Activated CD4-positive, CD25-positive, alpha-beta regulatory T cell treated with anti-CD3 and anti-CD28 coated beads, Interleukin-2, amount 50 U/mL, for 16 hours (primary cell): ENCODE measurements at places on chromosomes 12 and 14.
A peak's percentile ranks its signal among the peaks of the same experiment; 100 is the strongest.

GRCh38 chr12:40788276-40788675, 96.0 kb downstream of the CNTN1 start:
- no peak for DNase-seq

- DNase-seq: no peak
Observed at GRCh38 chr12:30134229-30134628, 350.5 kb upstream of the TMTC1 start.

GRCh38 chr12:26090836-26091510, 33.9 kb downstream of the BHLHE41 start:
- DNase-seq: no peak

- DNase-seq: no peak
Observed at GRCh38 chr12:81168445-81168844, 90.6 kb downstream of the ACSS3 start.

- no peak for DNase-seq
Observed at GRCh38 chr12:109302358-109302757, 6.7 kb downstream of the FOXN4 start.

DNA sequence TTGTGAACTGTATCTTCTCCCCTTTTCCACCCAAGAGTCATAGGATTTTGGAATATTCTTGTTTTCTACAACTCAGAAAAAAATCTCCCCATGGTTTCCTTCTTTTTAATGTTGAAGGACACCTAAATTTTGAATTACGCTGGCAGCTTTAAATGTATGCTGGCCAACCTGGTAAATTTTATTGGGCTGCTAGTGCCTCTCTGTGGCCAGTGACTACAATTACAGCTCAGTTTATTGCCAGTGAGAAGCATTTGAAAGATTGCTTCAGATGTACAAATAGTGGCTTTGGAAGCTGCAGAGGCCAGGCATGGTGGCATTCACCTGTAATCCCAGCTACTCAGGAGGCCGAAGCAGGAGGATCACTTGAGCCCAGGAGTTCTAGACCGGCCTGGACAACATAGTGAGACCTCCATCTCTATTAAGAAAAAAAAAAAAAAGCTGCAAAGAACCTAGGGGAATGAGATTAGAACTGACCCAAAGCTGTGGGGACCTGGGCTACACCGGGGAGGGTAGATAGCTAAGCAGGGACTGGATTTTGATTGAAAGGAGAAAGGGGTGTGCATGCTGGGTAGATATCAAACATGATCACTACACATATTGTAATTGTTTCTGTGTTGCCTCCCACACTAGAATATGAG, 7.6 kb upstream of the RAB21 start:
- DNase-seq: peak; percentile 22

- DNase-seq: no peak
Observed at GRCh38 chr14:52150162-52150561, 81.3 kb upstream of the NID2 start.

DNA sequence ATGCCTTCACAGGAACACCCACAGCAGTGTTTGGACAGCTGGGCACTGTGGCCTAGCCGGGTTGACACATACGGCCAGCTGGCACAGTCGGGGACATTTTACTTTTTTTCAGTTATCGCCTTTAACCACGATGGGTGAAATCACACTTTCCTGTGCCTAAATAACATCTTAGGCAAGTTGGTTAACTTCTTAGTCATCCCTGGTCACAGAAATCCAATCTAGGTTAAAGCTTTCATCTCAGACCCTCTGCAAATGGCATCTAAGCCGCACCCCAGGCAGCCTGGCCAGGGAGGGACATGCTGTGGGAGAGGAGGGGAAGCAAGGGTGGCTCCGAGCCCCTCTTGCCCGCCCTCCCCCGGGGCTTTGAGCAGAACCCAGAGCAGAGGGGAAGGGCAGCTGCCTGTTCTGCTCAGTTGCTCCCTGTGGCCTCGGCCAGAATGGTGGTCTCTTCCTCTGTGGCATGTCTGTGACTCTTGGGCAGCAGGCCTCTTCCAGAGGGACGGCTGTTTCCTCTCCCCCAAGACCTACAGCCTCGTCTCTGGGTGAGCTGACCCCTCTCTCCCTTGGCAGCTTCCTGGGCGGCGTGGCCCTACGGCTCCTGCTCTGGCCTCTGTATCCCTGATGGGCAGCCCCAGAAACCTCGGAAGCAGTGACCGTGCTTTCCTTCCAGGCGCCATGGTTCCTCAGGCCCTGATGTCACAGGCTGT, 85.4 kb upstream of the DYNC1H1 start:
- no peak for DNase-seq

DNA sequence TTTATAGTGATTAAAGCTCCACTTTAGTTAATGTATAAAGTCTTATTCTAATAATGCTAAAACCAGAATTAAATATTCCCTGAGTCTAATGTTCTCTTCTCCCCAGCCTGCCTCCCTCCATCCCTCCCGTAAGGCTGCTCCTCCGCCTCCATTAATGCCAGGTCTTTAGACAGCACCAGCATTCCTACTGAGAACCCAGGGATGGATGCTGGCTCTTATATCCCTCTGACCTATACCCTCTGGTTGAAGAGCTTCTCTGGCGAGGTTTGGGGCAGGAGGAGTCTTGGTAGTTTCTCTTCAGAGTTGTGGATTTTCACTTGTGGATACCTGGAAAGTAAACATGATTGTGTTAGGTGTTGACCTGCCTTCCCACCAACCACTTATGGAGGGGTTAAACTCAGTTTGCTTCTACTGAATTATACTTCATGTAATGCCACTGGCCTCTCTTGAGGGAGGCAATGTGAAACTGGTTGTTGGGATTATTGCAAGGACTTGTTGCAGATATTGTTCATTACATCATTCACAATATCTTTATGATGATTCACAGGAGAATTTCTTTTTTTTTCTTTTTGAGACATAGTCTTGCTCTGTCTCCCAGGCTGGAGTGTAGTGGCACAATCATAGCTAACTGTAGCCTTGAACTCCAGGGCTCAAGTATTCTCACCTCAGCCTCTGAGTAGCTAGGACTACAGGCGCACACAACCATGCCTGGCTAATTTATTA, 11.1 kb upstream of the SMAGP start:
- no peak for DNase-seq

GRCh38 chr12:59763835-59764234, 168.0 kb downstream of the SLC16A7 start:
- no peak for DNase-seq

GRCh38 chr12:91142221-91142631, 30.9 kb upstream of the LUM start:
- DNase-seq: no peak

GRCh38 chr12:85946375-85946774, 72.3 kb downstream of the NTS start:
- DNase-seq: no peak

DNA sequence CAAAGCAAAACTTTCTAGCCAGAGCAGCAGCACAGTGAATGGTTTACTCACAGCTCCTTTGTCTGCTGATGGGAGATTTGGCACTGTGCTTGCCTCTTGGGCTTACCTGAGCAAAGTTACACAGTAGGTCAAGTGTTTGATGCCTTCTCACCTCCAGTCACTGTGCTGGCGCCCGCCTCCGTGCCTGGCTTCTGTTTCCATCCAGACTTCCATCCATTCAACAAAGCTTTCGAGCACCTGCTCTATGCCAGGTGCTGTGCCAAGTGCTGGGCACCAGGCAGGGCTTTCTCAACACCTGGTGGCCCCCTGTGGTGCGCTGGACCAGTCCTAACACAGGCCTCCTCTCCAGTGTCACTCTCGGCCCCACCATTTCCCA, 199.2 kb upstream of the EEA1 start:
- DNase-seq: no peak

DNA sequence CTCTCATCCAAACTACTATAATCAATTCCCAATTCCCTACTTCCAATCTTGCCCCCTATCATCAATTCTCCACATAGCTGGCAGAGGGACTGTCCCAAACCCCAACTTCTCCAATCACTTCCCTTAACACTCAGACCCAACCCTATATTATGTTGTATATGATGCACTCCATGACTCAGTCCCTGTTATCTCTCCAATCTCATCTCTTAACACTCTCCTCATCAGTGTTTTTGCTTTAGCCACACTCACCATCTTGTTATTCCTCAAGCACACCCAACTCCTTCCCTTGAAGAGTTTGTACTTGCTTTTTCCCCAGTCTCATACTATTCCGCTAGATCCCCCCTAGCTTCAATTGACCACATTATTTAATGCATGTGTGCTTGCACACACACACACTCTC, 4.9 kb downstream of the RHOJ start:
- no peak for DNase-seq

- no peak for DNase-seq
Observed at GRCh38 chr14:54698966-54699530, 132.1 kb downstream of the SAMD4A start.

DNA sequence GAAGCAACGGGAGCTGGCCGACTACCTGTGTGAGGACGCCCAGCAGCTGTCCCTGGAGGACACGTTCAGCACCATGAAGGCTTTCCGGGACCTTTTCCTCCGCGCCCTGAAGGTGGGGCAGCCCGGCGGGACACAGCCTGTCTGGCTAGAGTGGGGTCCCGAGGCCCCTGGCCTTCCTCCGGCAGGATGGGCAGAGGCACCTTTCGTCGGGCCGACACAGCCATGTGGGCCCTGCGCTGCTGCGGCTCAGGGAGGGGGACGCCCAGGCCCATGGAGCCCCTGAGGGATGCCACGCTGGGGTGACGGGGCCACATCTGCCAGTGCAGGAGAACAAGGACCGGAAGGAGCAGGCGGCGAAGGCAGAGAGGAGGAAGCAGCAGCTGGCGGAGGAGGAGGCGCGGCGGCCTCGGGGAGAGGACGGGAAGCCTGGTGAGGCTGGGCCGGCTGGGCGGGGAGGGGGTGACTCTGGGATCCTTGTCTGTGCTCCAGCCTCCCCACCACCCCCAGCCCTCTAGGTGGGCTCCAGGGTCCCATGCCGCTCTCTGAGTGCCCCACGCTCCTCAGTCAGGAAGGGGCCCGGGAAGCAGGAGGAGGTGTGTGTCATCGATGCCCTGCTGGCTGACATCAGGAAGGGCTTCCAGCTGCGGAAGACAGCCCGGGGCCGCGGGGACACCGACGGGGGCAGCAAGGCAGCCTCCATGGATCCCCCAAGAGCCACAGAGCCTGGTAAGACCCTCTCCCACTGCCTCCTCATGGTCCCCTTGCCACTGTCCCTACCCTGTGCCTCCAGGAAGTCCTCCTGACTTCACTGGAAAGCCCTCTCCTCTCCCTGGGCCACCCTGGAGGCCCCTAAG, 10.9 kb upstream of the ADSS1 start:
- no peak for DNase-seq

- DNase-seq: no peak
Observed at GRCh38 chr14:70964492-70964891, 57.2 kb downstream of the PCNX1 start.

DNA sequence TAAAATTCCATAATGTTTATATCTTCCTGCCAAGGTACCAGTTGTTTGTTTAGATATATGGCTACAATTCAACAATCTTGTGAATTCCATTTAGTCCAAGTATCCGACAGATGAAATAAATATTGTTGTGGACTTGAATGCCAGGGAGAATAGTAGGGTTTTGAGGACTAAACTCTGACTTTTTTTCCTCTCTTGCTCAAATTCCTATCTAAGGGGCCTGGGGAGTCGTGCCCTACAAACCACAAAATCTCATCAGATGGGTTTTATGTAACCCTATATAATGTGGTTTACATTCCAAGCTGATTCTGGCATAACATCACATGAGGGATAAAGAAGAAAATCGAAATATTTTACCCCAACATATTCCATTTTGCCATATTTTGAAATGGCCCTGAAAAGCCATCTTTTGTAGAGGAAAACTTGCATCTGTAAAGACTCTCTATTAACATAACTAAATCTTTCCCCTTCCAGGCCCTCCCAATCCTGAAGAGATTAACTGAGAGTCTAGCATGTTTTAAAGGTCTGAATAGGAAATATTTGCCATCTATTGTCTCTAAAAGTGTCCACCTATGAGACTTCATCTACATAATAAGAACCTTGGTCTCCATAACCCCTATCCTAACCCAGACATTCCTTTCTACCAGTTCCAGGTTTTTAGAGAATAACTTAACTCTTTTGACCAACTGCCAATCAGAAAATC, 184.7 kb upstream of the KITLG start:
- DNase-seq: no peak

GRCh38 chr12:32609966-32610365, 69.1 kb upstream of the DNM1L start:
- DNase-seq: no peak

DNA sequence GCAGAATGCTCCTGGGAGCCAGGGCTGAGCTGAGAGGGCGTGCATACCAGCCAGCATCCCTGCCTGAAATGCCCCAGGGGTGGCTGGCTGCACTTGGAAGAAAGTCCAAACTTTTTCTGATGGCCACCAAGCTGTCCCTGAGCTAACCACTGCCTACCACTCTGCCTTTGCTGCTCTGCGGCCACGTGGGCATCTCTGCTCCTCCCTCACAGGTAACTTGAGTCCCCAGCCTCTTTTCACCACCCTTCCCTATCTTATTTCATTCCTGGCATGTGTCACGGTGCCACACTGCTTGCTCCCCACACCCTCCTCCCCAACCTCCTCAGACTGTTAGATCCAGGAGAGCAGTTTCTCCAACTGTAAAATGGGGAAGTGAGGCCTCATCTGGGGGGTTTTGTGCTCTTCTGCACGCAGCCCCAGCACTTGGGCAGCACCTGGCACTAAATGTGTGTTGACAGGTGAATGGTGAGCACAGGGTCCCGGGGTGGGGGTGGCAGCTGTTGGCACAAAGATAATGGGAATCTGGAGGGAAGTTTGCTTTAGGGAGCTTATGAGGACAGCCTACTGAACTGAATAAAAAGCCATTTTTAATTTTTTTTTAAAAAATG, 113.0 kb downstream of the GLT1D1 start:
- no peak for DNase-seq

DNA sequence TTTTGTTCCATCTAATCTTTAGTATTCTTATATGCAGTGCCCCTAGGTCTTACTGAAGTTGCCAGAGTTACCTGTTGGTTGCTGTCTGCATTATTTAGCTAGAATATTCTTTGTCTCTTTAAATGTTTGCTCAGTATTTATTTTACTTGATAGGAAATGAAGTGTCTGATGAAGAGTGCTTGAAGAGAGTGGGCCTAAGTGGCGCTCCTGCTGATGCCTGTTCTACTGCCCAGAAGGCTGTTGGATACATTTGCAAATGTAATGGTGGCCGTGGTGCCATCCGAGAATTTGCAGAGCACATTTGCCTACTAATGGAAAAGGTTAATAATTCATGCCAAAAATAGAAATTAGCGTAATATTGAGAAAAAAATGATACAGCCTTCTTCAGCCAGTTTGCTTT, 18.9 kb downstream of the CMAS start:
- no peak for DNase-seq

DNA sequence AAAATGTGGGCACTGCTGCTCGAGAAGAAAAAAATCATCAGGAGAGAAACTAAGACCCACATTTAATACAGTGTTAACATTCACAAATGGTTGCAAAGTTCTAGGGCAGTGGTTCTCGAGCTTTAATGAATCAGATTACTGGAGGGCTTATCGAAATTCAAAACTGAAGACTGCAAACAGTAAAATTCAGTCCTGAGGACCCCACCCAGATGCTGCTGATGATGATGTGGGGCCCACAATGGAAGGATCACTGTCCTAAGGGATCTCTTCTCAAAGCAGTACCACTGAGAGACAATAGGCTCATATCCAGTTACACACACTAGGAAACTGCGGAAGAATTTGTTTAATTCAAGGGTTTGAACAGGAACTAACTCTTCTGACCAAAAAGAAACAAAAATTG, 31.4 kb downstream of the DICER1 start:
- no peak for DNase-seq
